ENCODE measurements at places on chromosomes 6 and 20.

DNA sequence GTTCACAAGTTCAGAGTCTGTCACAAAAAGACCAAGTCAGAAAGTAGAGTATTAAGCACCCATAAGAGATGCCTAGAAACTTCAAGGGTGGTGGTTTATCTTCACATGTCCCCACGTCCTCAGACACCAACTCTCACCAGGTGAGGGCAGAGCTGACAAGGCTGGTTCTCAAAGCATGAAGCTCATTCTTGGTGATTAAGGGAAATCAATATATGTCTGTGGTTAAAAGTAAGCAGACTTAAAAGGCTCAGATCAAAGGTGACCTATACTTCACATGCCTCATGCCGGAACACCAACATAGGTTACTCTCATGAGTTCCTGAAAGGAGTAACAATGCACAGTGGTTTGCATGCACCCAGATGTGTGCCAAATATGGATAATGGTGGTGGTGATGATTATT is 27.0 kb downstream of the IL17A start:
- DNase-seq, result no peak

GRCh38 chr20:51766994-51767866 is 960 bp downstream of the ATP9A start:
- no peak for DNase-seq

- no peak for DNase-seq
These were observed 444.2 kb upstream of the JAG1 start for GRCh38 chr20:11117808-11118528.

- no peak for DNase-seq
These were observed 159.2 kb downstream of the UBE3D start for GRCh38 chr6:82906489-82906888.

GRCh38 chr20:35708502-35708901 is 9.3 kb downstream of the ROMO1 start:
- no peak for DNase-seq

DNA sequence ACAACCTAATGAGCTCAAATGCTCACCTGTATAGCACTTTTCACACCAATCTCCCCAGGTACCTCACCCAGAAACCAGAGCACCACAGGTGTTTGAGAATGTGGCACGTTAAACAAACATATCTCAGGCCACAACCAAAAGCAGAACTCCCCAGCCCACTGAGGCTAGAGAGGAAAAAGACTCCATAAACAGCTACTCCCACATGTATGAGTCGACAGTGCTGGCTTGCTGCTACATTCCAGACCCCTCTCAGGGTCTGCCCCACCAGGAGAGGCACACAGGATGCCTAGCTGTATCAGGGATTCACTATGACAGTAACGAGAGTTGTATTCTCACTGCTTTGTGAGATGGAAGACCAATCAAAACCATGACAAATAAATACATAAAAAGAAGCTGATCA is 242.6 kb upstream of the ARID1B start:
- no peak for DNase-seq

DNA sequence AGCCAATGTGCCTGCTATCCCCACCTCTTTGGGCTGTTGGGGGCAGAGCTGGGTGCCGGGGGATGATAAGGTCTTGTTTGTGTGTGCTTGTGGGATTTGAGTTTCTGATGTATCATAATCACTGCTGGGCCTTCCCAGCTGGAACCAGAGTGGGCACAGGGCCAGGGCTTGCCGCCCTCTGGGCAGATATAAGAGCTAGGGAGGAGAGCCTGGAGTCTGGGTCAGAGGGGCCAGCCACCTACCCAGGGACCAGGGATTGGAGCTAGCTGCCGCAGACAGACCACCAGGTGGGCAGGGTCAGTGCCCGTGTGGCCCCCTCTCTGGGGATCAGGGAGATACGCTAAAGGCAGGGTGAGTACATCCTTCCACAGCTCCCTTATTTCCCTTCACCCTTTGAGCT is 3.1 kb upstream of the TLDC2 start:
- DNase-seq, result no peak

- no peak for DNase-seq
These were observed 27.1 kb downstream of the C20orf173 start for GRCh38 chr20:35502352-35502751.

GRCh38 chr6:83270971-83271719 is 78.0 kb downstream of the RWDD2A start:
- DNase-seq, result no peak

DNA sequence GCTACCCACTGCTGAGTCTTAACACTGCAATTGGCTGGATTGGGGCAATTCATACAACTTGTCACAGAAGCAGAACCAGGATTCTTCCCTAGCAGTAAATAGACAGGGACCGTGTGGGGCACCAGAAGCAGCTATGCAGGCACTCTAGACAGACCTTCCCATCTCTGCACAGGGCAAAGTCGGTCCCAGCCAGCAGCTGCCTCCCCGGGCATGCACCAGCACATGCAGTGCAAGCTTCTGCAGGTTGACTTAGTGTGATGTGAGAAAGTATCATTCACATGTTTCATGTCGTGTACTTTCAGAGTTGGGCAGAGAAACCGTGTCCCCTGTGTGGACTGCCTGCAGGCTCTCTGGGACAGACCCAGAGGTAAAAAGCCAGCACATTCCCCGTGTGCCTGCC is 98.0 kb upstream of the FOXA2 start:
- DNase-seq, result no peak

DNA sequence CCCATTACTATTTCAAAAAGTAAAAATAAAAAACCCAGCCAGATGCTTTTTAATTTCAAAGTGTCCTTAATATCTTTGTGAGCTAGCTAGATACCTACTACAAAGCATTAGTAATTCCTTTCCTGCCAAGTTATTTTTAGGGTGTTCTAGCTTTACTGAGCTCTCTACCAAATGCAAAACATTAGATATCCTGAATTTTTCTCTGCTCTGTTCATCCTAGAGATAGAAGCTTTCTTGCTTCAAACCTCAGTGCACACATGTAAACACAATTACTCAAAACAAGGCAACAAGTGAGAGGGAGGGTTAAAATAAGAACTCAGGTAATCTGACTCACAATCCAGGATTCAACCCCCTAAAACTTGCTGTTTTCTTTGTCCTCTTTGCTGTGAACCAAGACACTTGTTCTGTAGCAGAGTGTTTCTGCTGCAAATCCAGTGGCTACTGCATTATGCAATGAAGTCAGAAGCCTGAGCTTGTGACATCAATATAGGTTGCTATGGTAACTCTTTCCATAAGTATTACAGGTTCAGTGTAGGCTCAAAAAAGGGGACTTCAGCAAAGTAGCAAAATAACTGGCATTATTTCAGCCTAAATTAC is 72.6 kb upstream of the STXBP5 start:
- DNase-seq, result no peak

GRCh38 chr6:26251354-26252076 is 113.5 kb upstream of the BTN3A2 start:
- peak; percentile 52 for DNase-seq

DNA sequence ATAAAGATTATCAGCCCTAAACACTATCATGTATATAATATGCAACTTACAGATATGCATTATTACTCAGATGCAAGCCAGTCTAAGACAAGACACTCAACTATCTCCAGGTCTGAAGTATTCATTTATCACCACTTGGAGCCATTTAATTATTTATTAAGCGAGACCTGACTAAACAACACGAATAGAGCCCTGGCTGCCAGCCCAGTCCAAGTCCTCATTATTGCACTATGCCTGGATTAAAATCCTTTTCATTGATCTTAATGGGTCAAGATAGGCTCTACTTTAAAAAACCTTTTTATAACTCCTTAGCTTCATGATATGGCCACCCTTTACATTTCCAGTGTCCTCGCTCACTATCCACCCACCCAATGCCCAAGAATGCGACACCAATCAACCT is 183.1 kb upstream of the MARCKS start:
- no peak for DNase-seq

- no peak for DNase-seq
These were observed 15.0 kb downstream of the RBM39 start for GRCh38 chr20:35726842-35727711.

GRCh38 chr6:50585441-50586330 is 127.6 kb upstream of the TFAP2D start:
- DNase-seq, result no peak

GRCh38 chr6:11665604-11666326 is 112.8 kb downstream of the ADTRP start:
- DNase-seq, result no peak

- DNase-seq, result no peak
These were observed 77.2 kb downstream of the FILIP1 start for GRCh38 chr6:75416443-75416842.

DNA sequence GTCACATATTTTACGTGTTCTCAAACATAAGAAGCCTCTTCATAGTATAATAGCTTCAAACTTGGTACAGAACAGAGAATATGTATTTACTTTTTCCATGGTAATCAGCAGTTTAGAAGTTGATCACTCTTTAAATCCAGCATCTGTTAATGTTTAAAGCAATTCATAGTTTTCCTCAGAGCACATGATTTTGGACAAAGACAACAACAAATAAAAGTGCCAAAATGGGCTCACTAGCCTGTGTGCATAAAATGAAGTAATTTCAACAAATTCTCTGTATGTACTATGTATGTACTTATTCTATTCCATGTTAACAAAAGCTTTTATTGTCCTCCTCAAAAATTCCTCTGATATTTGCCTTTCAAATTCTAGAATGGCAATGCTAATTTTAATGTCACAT is 38.1 kb upstream of the UST start:
- no peak for DNase-seq

GRCh38 chr6:13428583-13429405 is 58.6 kb downstream of the GFOD1 start:
- no peak for DNase-seq

GRCh38 chr6:50087231-50087954 is 37.7 kb upstream of the DEFB112 start:
- DNase-seq, result no peak

GRCh38 chr6:34018026-34018425 is 127.9 kb downstream of the GRM4 start:
- no peak for DNase-seq

GRCh38 chr6:46563924-46564323 is 72.7 kb upstream of the RCAN2 start:
- no peak for DNase-seq

DNA sequence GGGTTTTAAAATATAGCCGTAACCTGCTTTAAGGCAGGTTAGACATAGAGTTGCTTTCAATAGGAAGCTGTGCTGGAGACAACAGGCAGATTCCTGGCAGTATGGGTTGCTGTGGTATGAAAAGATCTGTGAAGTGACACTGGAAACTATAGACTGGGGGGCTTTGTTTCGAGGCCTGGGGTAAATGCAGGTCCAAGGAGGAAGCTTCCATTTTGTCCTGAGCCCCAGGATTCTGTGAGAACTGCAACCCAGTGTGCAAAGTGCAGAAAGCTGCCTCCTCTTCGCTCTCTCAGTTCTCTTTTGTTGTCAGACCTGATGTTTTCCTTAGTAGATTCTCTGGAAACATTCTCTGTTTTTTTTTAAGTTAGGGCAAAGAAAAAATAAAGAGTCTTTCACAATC is 86.9 kb downstream of the LYRM4 start:
- no peak for DNase-seq

- no peak for DNase-seq
These were observed 40.6 kb downstream of the CGA start for GRCh38 chr6:87054143-87054833.

DNA sequence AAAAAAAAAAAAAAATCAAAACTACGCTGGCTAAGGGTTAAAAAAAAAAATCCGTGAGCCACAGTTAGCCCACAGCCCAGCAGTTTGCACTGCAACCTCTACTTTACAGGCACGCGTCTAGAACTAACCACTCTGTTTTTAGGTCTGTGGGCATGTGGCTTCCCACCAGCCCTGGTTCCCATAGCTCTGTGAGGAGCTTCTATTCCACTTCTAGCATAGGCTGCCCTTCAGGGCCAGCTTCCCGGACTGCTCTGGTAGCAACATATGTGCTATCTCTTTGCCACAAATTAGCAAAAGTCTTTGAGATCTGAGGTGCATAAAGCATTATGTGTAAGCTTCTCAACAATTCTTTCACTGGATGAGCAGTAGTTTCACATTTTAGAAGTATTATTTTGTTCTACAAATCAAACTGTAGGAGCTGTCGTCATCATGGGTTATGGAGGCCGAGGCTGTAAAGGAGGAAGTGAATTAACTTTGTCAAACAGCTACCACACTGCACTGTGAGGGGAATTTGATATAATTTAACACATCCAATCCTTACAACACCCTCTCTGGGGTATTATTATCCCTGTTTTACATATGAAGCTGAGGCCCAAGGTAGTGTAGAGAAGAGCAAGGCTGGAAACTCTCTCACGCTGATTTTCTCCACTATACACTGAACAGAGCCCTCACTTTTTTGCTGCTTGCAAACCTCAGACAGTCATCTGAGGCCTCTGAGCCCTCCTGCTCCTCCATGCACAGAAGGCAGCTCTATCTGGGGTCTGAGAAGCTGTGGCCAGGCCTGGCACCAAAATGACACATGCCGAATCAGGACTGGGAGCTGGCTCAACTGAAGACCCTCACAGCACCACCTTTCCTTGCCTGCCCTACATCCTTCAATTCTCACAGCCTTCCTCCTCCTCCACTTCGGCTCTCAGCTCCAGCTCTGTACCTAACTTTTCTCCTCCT is 35.4 kb downstream of the MAN1A1 start:
- no peak for DNase-seq

DNA sequence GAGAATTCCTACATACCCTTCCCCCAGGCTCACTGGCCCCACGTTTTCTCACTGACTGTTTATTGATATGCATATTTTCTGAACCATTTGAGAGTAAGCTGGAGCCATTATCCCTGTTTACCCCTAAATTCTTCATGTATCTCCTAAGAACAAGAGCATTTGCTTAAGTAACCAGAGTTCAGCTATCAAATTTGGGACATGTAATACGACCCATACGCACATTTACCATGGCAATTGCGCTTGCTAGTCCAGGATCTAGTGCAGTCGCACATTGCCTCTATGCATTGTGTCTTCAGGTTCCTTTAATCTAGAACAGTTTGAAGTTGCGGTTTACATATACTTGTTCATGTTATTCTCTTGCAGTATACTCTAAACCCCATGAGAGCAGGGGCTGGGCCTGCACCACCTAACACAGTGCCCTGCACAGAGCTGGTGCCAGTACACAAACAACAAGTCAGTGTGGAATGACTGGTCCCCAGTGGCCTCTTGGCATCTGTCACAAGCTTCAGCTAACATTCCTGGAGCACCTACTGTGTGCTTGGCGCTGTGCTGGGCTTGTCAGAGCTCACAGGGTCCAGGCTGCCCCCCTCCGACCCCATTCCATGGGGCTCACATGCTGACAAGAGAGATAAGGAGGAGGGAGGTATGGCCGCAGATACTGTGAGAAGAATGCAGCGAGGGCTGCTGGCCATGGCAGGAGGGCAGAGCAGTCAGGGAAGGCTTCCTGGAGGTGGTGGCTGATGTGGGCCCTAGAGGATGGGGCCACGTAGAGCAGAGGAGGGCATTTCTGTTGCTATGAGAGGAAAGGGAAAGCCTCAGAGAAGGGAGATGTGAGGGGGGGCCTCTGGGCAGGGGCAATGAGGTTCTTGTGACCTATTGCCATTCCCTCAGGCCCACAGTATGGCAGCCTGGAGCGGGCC is 28.1 kb downstream of the SPDEF start:
- DNase-seq, result no peak

- no peak for DNase-seq
These were observed 15.7 kb downstream of the TMEM242 start for GRCh38 chr6:157307661-157308060.

GRCh38 chr20:1819311-1820137 is 75.7 kb upstream of the SIRPA start:
- no peak for DNase-seq

- DNase-seq, result no peak
These were observed 949.6 kb downstream of the TBC1D32 start for GRCh38 chr6:120384671-120385070.

Data from activated CD4-positive, alpha-beta T cell treated with anti-CD3 and anti-CD28 coated beads, Interleukin-2, amount 50 U/mL, for 24 hours (primary cell).